Choroid plexus epithelial cell (primary cell): ENCODE measurements at places on chromosomes 4 and X.

- no peak for DNase-seq
Measured at GRCh38 chrX:120147537-120147936, 10.9 kb upstream of the RHOXF2 start.

GRCh38 chr4:169279108-169279507 is 8.4 kb upstream of the SH3RF1 start:
- DNase-seq, result peak; percentile 53

DNA sequence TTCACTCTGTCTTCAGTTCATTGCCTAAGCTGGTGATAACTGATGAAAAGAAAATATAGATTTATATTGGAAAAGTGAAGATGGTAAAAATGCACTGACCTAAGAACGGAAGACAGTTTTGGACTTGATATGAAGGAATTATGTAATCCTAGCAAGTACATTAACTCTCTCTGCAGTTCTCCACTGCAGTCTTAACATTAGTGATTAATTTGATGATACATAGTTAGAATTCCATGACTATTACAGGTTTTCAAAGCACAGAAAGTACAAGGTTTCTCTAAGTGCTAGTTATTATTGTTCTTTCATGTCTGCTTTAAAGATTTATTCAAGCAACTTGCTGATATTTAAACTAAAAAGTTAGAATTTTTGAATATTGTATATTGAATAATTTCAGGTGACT is 1591.7 kb upstream of the ADGRL3 start:
- DNase-seq, result peak; percentile 59

- DNase-seq, result no peak
Measured at GRCh38 chr4:109321232-109321631, 18.8 kb upstream of the COL25A1 start.

- no peak for DNase-seq
Measured at GRCh38 chr4:181766061-181766548, 477.1 kb upstream of the TENM3 start.

GRCh38 chrX:143363419-143363818 is 153.9 kb downstream of the SPANXN3 start:
- no peak for DNase-seq

GRCh38 chr4:13903901-13904300 is 276.4 kb upstream of the BOD1L1 start:
- DNase-seq, result no peak

DNA sequence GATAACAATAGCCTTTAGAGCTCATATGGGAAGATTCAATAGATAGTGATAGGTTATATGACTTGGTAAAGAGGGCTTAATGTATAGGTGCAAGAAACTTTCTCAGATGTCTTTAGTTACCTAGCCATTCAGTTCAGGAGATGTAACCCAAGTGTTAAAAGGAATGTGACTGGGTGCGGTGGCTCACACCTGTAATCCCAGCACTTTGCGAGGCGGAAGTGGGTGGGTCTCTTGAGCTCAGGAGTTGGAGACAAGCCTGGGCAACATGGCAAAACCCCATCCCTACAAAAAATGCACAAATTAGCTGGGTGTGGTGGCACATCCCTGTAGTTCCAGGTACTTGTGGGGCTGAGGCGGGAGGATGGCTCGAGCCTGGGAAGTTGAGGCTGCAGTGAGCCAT is 7.9 kb downstream of the TET2 start:
- DNase-seq, result no peak

- DNase-seq, result no peak
Measured at GRCh38 chr4:155885666-155886065, 17.8 kb upstream of the TDO2 start.

- DNase-seq, result peak; percentile 83
Measured at GRCh38 chr4:139815778-139816601, 150.4 kb downstream of the MGST2 start.

DNA sequence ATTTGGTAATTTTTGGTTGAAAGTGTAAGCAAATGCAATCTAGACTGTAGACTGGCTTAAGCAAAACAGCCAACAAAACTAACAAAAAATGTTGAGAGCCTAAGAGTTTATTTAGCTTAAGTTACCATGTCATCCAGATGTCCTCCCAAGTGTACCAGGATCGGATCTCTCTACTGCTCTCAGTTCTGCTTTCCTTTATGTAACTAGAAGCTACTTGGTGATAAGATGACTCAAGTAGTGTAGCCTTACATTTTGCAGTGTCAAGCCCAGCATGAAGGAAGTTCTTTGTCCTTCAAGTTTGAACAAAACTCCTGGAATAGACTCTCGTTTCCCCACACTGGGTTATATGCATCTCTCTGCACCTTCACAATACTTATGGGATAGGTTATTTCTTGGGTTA is 1500.0 kb downstream of the STIM2 start:
- peak; percentile 16 for DNase-seq

DNA sequence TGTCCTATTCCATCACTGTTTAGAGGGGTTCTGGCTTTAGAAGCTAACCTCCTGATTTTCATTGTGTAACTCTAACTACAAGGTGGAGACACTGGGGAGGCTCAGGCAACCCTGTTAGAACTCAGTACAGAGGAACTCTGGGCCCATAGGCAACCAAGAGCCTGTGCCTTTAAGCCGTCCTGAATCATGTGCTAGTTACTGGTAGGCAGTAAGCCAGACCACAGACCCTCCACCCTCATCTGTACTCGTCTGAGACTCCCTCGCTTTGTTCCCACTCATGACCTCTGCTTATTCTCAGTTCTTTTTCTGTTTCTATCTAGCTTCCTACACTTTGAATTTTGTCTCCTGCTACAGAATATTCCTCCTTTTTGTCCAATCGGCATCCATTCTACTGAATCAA is 31.4 kb downstream of the TBC1D1 start:
- DNase-seq, result peak; percentile 55

DNA sequence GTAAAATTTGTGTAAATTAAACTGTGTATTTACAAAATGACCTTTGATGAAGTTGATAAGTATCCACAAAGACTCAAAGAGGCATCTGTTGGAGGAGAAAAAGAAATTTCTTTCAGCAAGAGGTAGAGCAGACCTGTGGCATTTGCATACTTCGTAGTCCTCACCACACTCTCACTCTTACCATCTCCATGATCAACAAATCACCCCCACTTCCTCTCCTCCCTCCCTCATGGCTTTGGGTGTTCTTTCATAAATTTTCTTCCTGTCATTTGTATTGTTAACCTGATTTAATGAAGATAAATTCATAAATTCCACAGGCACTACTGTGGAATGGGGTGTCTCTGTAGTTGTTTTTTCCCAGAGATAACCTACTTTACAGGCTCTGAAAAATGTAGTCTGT is 366.5 kb downstream of the ZNF674 start:
- DNase-seq, result no peak

DNA sequence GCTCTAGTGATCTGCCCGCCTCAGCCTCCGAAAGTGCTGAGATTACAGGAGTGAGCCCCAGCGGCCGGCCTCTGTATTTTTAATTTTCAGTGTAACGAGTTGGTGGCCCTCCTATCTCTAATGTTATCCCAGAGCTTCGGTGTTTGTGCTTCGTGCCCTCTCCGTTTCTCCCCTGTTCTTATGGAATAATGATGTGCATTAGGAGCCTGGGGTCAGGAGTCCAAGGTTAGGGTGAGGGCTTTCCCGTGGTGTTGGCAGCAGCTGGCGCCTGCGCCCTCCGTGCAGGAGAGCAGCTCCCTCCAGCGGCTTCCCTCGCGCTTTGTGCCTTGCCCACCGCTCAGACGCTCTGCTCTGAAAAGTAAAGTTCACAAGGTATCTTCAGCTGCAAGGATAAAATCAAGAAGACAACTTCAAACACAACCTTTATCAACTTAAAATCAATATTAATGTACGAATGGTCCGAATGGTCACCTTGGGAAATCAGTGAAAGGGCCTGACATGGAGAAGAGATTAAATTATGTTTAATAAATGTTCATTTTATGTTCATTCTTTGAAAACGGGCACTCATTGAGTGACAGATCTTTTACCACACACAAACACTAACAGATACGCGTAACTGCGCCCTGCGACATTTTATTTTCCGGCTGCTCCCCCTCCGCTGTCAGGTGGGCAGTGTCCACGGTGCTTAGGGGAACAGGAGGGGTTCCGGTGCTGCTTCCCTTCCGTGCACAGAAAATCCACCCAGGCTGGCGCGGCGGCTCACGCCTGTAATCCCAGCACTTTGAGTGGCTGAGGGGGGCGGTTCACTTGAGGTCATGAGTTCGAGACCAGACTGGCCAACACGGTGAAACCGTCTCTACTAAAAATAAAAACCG is 62.4 kb downstream of the TRAPPC11 start:
- peak; percentile 55 for DNase-seq

DNA sequence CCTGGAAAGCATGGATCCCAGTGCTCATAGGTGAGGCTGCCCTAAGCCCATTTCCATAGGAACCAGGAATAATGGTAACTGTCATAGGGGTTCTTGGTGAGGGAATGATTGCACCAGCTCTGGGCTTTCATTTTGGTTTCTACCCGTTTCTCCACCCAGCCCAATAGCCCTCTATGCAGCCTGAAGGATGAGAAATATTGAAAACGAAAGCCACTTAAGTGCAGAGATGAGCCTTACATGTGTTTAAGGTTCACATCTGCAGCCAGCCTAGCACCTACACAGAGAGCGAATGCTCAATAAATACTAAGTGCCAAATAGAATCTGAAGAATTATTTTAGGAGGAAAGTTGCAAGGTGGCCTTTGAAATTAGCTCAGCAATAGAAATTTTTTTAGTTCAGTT is 60.4 kb downstream of the MCF2 start:
- DNase-seq, result no peak

DNA sequence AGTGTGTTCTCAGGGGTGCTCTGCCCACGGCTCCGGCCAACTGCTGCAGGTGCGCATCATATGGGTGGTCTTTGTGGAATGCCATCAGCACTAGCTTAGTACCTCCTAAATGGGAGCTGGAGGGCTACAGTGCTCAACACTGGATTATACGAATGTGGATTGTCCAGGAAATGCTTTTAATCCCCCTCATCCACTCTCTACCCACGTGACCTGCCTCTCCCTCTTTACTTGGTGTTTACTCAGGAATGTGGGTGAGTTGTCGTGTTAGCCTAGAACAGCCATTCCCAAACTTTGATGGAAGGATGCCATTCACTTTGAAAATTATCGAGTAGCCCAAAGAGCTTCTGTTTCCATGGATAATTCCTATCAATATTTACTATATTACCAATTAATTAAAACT is 150.8 kb downstream of the PTTG2 start:
- no peak for DNase-seq

- no peak for DNase-seq
Measured at GRCh38 chr4:184097241-184097605, 120.5 kb downstream of the ENPP6 start.

- peak; percentile 80 for DNase-seq
Measured at GRCh38 chr4:182770996-182771514, 146.1 kb downstream of the DCTD start.

DNA sequence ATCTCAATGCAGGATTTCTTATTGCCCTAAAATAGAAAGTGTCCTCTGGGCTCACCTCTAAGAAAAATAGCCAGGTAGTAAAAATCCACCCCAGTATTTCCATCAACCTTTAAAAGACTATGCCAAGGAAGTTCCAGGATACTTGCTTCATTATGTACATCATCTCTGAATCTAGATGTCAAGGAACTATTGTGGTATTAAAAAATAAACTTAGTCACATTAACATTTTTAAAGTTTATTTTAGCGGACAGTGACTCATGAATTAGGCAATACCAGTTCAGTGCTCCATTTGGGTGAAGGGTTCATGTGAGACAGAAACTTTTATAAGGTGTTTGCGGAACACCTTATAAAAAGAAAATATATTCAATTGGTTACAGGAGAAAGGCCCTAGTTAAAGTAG is 209.2 kb downstream of the ADAM29 start:
- DNase-seq, result peak; percentile 73

DNA sequence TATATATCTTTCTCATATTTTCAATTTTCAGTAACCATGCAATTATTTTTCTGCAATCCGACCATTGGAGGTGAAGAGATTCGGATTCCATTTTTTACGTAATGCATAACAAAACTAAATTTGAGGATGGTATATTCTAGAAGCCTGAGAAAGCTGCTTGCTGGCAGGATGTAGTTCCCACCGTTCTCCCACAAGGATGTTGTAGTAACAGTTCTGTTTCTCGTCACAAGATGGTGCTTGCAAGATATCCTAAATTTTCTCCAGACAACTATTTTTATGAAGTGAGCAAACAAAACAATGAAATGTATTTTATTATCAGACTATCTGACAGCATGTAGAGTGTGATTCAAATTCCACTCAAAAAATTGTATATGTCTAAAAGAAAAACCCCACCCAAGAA is 10.7 kb downstream of the PWWP3B start:
- peak; percentile 73 for DNase-seq

- no peak for DNase-seq
Measured at GRCh38 chr4:45987858-45988257, 136.0 kb downstream of the GABRG1 start.

GRCh38 chr4:90979556-90979955 is 852.4 kb downstream of the CCSER1 start:
- no peak for DNase-seq

DNA sequence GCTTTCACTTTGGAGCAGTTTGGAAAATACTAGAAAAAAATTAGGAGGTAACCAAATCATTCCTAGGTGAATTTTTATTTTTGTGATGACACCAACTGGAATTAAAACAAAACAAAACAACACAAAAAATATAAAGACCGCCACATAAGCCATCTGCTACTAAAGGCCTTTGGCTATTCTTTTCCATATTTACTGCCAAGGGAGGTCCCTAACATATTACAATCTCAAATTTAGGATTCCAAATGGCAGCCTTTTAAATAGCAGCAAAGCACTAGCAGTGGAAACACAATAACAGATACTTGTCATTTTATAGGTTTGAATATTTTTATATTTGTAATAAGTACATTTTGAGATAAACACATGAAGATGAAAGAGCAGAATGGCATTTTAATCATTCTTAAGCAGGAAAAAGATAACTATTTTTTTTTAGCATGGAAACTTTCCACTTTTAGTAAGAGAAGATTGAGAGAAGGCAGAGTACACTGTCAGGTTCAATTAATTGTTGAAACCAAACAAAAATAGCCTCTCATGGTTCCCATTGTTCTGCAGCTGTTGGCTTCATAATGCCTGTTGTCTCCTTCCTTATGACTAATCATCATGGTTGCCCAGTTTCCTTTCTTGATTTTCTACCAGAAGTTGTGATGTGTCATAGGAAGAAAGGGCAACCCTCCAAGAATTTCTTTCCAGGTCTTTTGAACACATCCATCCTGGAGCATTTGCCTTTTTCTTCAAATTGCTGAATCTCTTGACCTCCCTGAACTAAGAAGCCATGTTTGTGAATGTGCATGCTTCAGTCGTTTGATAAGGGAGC is 219.0 kb upstream of the EMCN start:
- DNase-seq, result peak; percentile 45

- no peak for DNase-seq
Measured at GRCh38 chr4:105627620-105628019, 75.2 kb downstream of the ARHGEF38 start.

GRCh38 chr4:140118931-140119640 is 34.9 kb downstream of the MAML3 start:
- no peak for DNase-seq

GRCh38 chr4:175070444-175070843 is 152.3 kb downstream of the ADAM29 start:
- DNase-seq, result no peak

- peak; percentile 16 for DNase-seq
Measured at GRCh38 chr4:163350672-163351071, 7.0 kb downstream of the NPY5R start.

- no peak for DNase-seq
Measured at GRCh38 chrX:110671068-110671803, 124.4 kb downstream of the CHRDL1 start.

- no peak for DNase-seq
Measured at GRCh38 chr4:80128941-80129340, 55.9 kb upstream of the ANTXR2 start.

GRCh38 chrX:129561453-129561852 is 21.4 kb downstream of the OCRL start:
- no peak for DNase-seq

- DNase-seq, result no peak
Measured at GRCh38 chr4:186260117-186260503, 5.9 kb upstream of the F11 start.
